ENCODE measurements at places on chromosomes 13 and 19.

DNA sequence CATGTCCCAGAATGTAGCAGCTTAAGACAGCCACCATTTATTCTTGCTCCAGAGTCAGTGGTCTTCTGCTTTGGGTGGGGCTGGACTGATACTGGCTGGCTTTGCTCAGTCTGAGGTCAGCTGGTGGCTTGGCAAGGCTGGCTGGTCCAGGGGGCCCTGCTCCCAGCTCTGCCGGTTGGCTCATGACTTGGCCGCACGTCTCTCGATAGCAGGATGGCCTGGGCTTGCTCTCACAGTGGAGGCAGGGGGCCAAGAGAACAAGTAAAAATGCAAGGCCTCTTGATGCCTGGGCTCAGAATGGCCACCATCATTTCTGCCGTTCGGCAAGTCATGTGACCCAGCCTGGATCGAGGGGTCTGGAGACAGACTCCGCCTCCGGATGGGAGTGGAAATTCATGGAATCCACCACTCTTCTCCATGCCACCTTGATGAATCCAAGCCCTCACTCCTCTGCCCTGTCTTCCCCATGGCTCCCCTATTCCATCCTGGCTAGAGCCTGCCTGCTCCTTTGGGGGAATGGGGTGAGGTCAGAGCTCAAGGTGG lies 13.1 kb downstream of the ACTMAP start:
- DNase-seq = no peak

- DNase-seq = no peak
Observed at GRCh38 chr13:113628291-113629270, 29.4 kb downstream of the ATP4B start.

DNA sequence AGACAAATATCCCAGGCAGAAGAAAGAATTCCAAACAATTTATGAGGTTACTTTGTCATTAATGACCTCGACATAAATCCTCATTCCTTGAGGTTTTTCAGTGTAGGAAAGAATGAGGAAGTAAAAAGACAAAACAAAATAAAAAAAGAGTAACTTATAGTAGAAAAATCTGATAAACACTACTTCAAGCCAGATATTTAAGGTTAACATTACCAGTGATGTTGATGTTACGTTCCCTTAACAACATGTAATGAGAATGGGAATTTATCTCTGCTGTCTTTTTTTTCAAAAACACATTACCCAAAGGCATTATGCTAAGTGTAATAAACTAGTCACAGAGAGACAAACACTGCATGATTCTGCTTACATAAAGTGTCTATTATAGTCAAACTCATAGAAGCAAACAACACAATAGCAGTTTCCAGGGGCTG lies 935.1 kb downstream of the SLITRK1 start:
- no peak for DNase-seq

DNA sequence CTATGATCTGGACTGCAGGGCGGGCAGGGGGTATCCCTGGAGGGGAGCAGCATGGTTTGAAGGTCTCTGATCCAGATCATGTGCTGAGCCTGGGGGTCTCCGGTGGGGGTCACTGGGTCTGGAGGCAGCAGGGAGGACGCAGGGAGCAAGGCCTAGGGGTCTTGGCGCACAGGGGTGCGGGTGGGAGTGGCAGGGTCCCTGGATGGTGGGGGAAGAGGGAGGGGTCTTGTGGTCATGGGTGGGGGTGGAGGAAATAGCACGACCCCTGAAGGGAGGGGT lies 1.9 kb downstream of the BTBD2 start:
- no peak for DNase-seq

GRCh38 chr13:75537401-75538365 lies at the start of gene COMMD6:
Gene COMMD6, minus strand, starts transcription at chr13:75537841. Its CDS starts 36 bp downstream, at chr13:75537805.
- peak; percentile 82 for DNase-seq

GRCh38 chr13:50609011-50609410 lies 234.5 kb downstream of the DLEU7 start:
- DNase-seq = no peak

DNA sequence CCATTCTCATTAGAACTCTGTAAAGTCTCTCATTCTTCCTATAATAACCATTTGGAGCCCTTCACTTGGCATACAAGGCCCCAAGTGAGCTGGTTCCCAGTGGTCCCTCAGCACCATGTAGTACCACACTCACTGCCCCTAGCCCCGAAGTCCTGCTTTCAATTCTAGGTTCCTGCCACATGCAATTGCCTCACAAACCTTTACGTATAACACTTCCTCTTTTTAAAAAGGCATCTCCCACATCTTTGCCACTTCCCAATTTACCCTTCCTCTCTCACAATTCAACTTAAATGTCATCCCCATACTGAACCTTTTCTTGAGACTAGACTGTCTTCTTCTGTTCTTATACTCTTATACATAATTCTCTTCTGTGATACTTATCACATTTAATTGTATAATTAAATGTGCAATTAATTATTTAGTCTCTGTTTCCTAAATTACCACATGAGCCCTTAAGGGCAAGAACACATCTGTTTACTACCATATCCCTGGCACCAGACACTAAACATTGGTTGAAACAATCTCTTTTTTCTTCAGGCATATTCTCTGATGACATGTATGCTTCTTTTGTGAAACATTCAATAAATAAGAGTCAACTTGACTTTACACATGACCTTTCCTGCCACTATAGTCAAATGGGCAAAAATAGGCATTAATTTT lies 304.0 kb downstream of the SPRY2 start:
- DNase-seq = peak; percentile 63

GRCh38 chr19:39332293-39332692 lies 3.5 kb downstream of the GMFG start:
- DNase-seq = no peak
